ENCODE measurements at places on chromosomes 6 and 20.

GRCh38 chr6:117503211-117503610 is 20.7 kb downstream of the DCBLD1 start:
- H3K36me3 ChIP-seq = no peaks in the 10 kb centered on the region
- H3K4me3 ChIP-seq = no peak overlapping the region
- H3K4me1 ChIP-seq = no peaks in the 10 kb centered on the region

GRCh38 chr20:44393608-44394451 is 38.3 kb downstream of the HNF4A start:
- no peak overlapping the region for H3K27ac ChIP-seq
- no peaks in the 10 kb centered on the region for H3K36me3 ChIP-seq
- no peaks in the 10 kb centered on the region for H3K4me1 ChIP-seq
- H3K27me3 ChIP-seq = no peaks in the 10 kb centered on the region

DNA sequence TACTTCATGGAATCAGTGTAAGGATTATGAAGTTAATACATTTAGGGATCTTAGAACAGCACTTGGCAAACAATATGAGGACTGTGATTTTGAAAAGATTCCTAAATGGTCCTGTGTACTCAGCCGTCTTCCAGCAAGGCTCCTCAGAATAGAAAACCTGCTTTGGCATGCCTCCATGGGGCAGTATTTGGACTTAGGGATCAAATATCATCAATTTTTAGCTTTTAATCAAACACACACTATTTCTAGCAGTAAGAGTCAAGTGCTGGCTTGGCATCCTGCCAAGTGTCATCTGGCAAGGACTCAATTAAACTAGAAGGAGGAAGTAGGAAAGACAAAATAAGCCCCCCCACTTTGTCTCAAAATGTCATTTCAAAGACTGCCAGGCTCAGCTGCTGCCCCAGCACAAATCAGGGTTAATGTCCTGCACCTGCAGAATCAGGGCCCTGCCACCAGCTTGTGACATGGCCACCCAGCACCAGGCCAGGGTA is 40.8 kb downstream of the IYD start:
- peak overlapping the region; percentile 58 for H3K27ac ChIP-seq
- H3K36me3 ChIP-seq = no peaks in the 10 kb centered on the region
- H3K4me1 ChIP-seq = peaks cover 5% of the 10 kb centered on the region
- peak; percentile 38 for DNase-seq

DNA sequence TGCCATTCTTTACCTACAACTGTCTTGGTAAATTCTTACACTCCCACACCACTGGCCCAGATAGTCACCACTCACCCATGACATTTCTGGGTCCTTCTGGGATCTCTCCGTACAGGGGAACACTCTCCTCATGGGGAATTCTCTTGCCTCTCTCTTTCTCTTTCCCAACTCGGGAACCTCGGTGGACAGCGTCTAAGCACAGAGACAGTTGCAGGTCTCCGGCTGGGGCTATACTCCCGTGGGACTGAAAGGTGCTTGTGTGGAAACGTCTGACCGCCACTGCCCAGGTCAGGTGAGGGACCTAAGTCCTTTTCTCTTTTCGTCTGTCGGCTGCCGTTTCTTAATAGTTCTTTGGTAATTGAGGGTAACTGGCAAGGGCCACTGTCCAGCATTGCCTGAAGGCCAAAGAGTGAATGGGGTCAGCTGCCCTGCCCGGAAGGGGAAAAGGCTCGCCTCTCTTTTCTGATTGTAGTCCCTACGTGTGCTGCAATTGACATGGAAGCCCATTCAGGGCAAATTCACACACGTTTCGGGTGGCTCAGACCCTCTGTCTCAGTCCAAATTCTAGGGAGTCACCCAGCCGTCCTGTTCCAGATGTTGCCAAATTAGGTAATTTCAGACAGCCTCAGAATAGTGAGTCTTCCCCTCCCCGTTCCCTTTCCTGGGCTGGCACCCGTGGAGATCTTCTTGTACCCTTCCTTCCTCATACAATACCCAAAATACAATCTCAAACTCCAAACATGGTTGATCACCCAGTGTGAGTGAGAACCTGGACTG is 31.2 kb upstream of the RIPK1 start:
- H3K4me3 ChIP-seq = no peak overlapping the region
- no peaks in the 10 kb centered on the region for H3K4me1 ChIP-seq
- H3K27me3 ChIP-seq = no peaks in the 10 kb centered on the region
- no peak overlapping the region for H3K27ac ChIP-seq

- no peak overlapping the region for H3K27ac ChIP-seq
- no peak for DNase-seq
- H3K4me1 ChIP-seq = no peaks in the 10 kb centered on the region
- H3K4me3 ChIP-seq = no peak overlapping the region
Measured at GRCh38 chr6:72589096-72589495, 32.8 kb upstream of the KCNQ5 start.

GRCh38 chr6:3617192-3617631 is 134.3 kb downstream of the PXDC1 start:
- DNase-seq = no peak
- no peak overlapping the region for H3K27ac ChIP-seq
- no peaks in the 10 kb centered on the region for H3K27me3 ChIP-seq
- no peaks in the 10 kb centered on the region for H3K36me3 ChIP-seq

GRCh38 chr20:16194617-16195360 is 378.5 kb downstream of the KIF16B start:
- no peak overlapping the region for H3K4me3 ChIP-seq
- no peaks in the 10 kb centered on the region for H3K4me1 ChIP-seq
- H3K27me3 ChIP-seq = no peaks in the 10 kb centered on the region
- no peaks in the 10 kb centered on the region for H3K36me3 ChIP-seq

DNA sequence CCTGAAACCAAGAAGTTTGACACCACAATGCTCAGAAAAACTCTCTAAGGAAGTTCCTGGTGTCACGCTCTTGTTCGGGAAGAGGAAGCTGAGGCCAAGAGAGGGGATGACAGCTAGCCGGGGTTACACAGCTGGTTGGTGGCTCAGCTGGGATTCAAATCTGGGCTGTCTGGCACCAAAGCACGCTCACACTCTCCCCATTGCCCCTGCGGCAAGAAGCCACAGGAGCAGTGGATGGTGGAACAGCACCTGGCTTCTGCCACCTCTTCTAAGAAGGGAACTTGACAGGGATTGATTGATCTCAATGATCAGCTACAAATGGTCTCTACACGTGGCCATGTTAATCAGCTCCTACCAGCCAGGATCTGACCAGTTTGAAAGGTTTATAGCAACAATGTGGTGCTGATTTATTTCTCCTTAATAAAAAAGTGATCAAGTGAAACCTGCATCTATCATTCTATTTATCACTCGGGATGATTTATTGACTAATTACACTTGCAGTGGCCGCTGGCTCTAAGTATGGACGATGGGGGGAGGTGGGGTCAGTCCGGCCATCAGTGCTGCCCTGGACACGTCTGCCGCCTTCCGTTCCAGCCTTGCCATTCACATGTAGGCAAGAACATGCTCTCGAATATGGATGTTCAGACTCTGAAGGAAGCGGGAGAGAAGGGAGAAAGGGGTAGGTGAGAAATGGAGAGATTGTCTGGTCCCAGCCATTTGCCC is 71.9 kb upstream of the TOP1 start:
- no peaks in the 10 kb centered on the region for H3K4me1 ChIP-seq
- no peak overlapping the region for H3K27ac ChIP-seq
- no peaks in the 10 kb centered on the region for H3K27me3 ChIP-seq
- peak; percentile 13 for DNase-seq

DNA sequence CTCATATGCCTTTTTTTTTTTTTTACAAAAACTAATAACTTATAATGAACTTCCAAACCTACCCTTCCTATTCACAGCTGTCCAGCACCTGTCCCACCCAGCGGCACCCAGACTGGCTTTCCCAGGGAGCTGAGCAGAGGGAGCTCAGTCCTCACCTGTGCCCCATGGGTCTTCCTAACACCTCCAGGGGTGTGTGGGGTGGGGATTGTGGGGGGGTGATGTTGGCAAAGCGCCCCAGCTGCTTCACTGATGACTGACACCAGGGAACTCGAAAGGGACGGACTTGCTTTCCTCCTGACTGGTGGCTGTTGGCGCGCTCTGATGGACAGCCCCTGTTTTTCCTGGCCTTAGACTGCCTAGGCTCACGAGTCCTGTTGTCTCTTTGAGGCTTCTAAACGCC is 14.2 kb upstream of the SYNJ2 start:
- no peaks in the 10 kb centered on the region for H3K4me1 ChIP-seq
- H3K27ac ChIP-seq = peak overlapping the region; percentile 79
- DNase-seq = no peak
- H3K4me3 ChIP-seq = no peak overlapping the region
- no peaks in the 10 kb centered on the region for H3K27me3 ChIP-seq

DNA sequence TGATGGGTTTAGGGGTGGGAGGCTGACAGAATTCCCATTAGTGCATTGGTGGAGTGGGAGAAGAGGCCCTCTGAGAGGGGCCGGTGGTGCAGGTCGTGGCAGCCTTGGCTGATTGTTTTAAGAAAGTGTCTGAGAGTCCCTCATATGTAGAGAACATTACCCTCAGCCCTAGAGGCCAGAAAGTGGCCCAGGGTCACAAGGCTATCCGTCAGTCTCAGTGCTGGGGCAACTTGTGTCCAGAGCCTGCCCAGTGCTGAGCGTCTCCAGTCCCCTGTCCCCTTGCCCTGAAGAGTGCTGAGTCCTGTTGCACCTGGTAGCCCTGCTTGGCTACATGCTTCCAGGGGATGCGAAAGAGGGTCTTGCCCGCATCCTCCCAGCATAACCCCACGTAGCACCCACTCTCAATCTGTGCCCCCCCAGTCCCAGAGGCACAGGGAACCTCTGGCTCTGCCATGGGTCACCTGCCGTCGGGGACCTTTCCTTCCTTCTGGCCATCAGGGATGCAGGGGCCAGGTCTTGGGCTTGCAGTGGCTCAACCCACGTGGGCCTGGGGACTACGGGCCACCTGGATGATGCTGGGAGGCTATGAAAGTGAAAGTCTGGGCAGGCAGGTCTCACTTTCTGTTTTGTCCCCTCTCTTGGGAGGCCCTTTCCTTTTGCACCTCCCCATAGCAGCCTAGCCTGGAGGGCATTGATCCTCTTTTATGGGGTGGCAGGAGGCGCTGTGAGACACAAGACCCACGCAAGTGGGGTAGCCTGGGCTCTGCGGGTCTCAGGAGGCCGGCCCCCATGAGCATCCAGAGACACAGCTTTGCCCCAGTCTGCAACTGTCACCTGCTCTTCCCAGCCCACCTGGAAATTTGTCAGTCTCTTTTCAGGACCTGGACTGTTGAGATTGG is 12.2 kb downstream of the DUSP15 start:
- no peaks in the 10 kb centered on the region for H3K4me1 ChIP-seq
- H3K27ac ChIP-seq = no peak overlapping the region
- H3K4me3 ChIP-seq = no peak overlapping the region
- H3K27me3 ChIP-seq = peaks cover 8% of the 10 kb centered on the region

- H3K27me3 ChIP-seq = peaks cover 2% of the 10 kb centered on the region
- no peak within 1 kb of the TSS for H3K27ac ChIP-seq
- DNase-seq = no peak
- peaks cover 13% of the 10 kb centered on the region for H3K4me1 ChIP-seq
- H3K36me3 ChIP-seq = no peaks in the 10 kb centered on the region
Measured at GRCh38 chr20:46308258-46309157, at the start of gene CDH22. CDH22 (minus strand) TSS chr20:46308498; CDS start chr20:46251294, 57,204 bp downstream.

DNA sequence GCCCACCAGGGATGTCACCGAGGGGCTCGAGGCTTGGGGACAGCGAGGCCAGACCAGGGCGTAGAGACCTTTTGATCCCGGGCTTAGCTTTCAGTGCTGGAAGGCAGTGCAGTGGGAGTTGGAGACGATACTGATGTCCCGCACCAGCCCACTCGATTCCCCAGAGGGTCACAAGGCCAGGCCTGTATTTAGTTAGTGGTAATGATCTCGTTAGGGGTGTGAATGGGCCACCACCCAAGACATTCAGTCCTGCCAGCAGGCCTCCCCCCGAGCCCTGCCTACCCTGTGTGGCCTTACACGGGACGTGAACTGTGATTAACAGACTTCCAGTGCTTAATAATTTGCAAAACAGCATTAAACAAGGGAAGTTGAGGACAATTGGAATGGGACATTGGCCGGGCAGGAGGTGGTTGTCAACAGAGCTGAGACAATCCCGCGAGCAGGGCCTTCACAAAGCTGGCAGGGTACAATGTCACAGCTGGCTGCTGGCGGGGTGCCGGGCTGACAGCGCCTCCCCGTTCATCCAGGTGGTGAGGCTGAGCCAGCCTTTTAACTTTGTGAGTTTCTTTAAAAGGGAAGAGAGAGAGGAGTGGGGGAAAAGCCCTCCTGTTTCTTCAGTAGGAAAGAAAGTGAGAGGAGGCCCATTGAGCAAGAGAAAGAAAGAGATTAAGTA is 175.3 kb upstream of the RALGAPA2 start:
- no peak overlapping the region for H3K4me3 ChIP-seq
- H3K36me3 ChIP-seq = no peaks in the 10 kb centered on the region
- H3K27ac ChIP-seq = no peak overlapping the region
- H3K4me1 ChIP-seq = no peaks in the 10 kb centered on the region

- no peaks in the 10 kb centered on the region for H3K27me3 ChIP-seq
- no peak overlapping the region for H3K4me3 ChIP-seq
- H3K4me1 ChIP-seq = no peaks in the 10 kb centered on the region
- H3K36me3 ChIP-seq = no peaks in the 10 kb centered on the region
- no peak for DNase-seq
- H3K27ac ChIP-seq = no peak overlapping the region
Measured at GRCh38 chr6:12386816-12387215, 96.7 kb downstream of the EDN1 start.

- no peaks in the 10 kb centered on the region for H3K36me3 ChIP-seq
- DNase-seq = peak; percentile 87
- H3K27ac ChIP-seq = peak within 1 kb of the TSS; percentile 96
- H3K27me3 ChIP-seq = no peaks in the 10 kb centered on the region
Measured at GRCh38 chr6:44127186-44128019, at the start of the genes MRPL14 and TMEM63B. MRPL14 (minus strand) TSS chr6:44127452; CDS start chr6:44116611, 10,841 bp downstream. TMEM63B (plus strand) TSS chr6:44127554; CDS start chr6:44134585, 7,031 bp downstream.

- H3K36me3 ChIP-seq = no peaks in the 10 kb centered on the region
- H3K4me3 ChIP-seq = no peak overlapping the region
- H3K4me1 ChIP-seq = no peaks in the 10 kb centered on the region
- no peak for DNase-seq
- no peak overlapping the region for H3K27ac ChIP-seq
- H3K27me3 ChIP-seq = no peaks in the 10 kb centered on the region
Measured at GRCh38 chr20:22719167-22719591, 134.8 kb upstream of the FOXA2 start.

Data from breast epithelium (tissue), 4 donors.